ENCODE measurements at places on chromosomes 16 and 17.

DNA sequence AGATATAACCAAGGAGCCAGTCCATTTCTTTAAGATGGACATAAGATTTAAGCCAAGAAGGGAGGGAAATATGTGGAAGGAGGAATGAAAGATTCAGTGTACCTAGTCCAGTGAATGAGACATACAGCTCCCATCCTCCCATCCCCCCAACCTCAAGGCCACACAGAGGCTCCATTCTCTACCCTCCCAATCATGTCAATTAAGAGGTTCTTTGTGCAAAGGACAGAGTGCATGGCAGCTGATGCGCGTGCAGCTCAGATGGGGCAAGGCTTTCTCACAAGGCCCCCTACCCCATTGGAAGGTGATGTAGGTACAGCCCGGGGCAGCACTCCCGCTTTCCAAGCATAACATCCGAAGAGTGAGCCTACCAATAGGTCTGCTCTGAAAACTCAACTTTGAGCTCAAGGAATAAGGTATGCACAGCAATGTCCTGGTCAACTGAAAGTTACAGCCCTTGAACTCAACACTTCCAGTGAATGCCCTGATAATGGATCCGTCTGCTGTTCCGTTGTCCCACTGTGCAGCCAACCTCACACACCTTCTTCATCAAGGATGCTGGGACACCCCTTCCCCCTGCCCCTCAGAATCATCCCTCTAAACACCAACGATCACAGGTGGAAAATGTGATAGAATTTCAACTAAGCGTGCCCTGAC is 458.1 kb downstream of the SOX9 start:
- no peak for DNase-seq

GRCh38 chr17:49121696-49122292 is 10.8 kb upstream of the B4GALNT2 start:
- DNase-seq: no peak

DNA sequence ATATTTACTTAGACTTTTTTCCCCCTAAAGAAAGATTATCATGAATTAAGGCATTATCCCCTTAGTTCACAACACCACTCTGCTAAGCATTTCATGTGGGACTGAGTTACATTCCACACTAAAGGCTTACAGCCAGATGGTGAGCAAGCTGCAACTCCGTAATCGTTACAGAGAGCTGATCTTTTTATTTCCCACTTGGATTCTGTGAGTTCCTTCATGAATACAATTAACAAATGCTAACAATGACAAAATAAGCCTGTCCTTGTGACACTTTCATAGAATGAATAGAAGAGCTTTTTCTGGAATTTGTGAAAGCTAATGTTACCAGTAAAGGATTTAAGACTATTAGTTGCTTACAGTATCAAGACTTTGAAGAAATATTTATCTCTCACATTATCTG is 8.7 kb downstream of the OGFOD1 start:
- DNase-seq: no peak

DNA sequence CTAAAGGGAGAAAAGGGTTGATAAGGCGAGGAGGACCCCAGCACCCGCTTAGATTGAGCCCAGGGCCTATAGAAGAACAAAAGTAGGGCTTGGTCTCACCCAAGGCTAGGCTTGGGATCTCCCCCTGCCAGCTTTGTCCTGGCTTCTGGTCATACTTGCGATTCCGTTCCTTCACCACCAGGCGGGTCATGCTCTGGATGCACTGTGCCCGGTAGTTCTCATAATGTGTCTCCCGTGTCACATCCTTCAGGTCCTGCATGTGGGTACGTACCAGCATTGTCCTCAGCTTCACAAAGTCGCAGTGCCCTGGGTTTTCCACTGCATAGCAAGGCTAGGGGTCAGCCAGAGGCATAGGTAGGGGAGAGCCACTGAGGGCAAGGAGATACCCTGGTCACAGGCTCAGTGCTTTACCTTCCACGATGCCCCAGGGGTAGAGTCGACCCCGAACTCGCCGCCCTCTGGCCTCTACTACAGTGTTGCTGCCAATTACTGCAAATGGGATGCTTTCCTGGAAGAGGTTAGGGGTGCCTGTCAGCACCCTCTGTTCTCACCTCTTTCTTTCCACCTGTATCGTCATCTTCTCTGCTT is 6.5 kb upstream of the MTMR4 start:
- no peak for DNase-seq

DNA sequence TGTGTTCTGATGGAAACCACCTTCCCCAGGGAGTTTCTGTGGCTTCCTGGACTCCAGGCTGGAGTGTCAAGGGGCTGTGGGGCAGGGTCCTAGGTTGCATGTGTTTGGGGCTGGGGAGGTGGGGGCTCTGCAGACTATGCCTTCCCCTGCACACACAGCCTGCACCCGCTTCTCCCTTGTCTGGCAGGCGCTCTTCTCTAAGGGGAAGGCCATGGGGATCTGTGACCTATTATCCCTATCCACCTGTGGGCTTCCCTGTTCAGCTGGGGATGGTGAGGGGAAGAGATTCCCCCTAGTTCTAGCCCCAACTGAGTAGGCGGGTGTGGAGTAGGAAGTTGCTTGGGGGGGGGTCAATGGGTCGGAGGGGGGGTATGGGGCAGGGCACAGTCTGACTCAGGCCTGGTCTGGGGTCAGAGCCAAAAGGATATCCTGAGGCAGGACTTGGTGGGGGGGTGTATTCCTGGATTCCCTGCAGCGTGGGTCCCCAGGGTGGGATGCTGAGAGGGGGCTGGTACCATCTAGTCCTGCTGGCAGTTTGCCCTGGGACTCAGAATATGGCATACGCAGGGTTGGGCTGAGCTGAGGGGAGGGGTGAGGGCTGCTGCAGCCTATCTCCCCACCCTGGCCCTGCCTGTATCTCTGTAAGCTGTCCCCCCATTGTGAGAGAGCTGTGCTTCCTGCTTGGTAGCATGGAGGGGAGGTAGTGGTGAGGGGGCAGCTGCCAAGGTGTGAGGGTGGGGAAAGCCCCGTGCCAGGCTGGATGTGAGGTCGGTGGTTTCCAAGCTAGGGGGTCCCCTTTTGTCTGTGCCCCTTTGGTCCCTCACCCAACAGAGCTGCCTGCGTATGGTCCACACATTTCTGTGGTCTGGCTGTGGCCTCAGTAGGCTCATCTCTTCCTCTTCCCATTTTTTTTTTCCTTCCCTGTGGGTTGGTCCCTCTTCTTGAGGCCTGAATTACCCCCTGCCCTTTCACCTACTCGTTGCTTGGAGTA is 14.7 kb downstream of the RARA start:
- DNase-seq: no peak

DNA sequence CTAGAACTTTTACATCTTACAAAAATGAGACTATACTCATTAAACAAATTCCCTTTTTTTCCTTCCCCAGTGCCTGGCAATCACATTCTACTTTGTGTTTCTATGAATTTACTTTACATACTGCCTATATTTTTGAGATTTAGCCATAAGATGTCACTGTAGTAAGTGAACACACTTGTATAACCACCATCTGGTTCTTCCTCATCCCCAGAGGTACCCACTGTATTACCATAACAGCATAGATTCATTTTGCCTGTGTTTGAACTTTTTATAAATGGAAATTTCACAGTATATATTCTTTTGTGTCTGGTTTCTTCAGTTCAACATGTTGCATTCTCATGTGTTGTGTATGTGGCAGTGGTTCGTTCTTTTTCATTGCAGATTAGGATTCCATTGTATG is 15.8 kb downstream of the CYB5B start:
- DNase-seq: no peak

- no peak for DNase-seq
Measured at GRCh38 chr17:76276069-76276431, 10.9 kb downstream of the UBALD2 start.

DNA sequence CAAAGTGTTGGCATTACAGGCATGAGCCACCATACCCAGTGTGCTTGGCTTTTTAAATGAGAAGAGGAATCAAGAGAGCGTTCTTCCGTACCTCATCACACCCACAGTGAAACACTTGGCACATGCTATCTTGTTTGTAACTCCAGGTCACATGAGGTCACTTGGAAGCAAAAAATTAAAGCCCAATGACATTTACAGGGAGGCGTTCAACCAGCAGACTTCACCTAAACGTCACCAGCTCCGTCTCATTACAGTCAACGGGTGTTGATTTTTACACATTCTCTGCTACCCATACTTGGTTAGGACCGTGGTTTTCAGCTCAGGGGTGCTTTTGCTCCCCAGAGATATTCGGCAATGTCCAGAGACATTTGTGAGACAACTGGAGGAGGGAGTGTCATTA is 127.0 kb downstream of the XYLT1 start:
- DNase-seq: no peak

- DNase-seq: no peak
Measured at GRCh38 chr17:66633317-66633965, 201.5 kb upstream of the CACNG5 start.

GRCh38 chr16:50284131-50284911 is 18.0 kb downstream of the ADCY7 start:
- no peak for DNase-seq

GRCh38 chr17:36705874-36706731 is 104.7 kb downstream of the MRM1 start:
- no peak for DNase-seq

DNA sequence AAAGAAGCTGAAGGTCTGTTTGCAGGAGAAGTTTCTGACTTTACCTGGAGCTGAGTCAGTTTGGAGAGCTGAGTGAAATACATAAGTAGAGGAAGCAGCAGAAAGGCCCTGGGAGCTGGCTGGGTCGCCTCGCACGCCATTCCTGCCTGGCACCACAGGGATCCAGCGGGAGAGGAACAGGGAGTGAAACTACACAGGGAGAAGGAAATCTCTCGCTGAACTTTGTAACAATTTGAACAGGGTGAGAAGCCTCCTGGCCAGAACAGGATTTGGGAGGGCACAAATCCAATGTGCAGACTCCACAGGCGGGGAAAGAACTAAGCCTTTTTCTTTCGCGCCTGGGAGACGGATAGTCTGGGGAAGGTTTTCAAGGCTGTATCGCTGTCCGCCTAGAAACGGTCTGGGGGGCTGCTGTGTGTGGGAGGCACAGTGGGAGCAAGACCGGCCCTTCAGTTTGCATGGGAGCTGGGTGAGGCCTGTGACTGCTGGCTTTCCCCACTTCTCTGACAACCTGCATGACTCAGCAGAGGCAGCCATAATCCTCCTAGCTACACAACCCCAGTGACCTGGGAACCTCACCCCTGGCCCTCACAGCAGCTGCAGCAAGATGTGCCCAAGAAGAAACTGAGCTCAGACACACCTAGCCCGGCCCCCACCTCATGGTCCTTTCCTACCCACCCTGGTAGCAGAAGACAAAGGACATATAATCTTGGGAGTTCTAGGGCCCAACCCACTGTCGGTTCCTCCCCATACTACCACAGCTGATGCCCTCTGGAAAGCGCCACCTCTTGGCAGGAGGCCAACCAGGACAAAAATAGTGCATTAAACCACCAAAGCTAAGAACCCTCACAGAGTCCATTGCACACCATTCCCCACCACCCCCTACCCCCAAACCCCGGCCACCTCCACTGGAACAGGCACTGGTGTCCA is 778.6 kb downstream of the KCNJ2 start:
- DNase-seq: no peak

DNA sequence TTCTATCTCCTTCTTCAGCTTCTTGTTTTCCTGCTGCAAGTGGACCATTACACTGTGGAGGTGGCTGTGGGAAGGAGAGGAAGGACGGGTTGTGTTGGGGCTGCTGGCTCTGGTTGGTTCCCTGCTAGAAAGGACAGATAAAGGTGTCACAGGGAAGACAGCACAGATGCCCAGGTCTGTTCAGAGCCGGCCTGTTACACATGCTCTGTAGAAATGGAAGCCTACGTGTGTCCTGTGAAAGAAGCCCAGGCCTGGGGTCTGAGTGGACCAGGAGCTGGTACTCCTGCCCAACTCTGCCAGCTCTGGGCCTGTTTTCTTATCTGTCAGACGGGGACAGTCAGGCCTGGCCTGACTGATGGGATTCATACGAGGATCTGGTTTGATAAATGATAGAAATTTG is 26.4 kb downstream of the DHX38 start:
- no peak for DNase-seq

DNA sequence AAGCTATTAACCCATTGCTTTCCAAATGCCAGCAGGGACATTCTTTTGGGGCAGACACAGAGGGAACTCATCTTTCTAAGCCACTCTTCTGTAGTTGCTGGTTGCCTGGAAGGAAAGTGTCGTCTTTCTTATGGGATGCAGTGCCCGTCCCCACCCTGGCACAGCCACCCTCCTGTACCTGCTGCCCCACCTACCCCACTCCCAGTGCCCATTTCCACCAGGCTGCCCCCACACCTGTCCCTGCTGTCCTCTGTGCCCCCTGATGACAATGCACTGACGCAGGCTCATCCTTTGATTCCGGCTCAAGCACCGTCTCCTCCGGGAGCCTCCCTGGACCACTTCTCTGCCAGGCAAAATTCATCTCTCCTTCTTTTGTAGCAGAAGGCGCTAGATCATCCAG is 190.4 kb upstream of the CDH5 start:
- DNase-seq: no peak

- no peak for DNase-seq
Measured at GRCh38 chr16:47979616-47980182, 176.1 kb downstream of the ABCC12 start.

- no peak for DNase-seq
Measured at GRCh38 chr16:84704253-84704652, 4.5 kb downstream of the USP10 start.

DNA sequence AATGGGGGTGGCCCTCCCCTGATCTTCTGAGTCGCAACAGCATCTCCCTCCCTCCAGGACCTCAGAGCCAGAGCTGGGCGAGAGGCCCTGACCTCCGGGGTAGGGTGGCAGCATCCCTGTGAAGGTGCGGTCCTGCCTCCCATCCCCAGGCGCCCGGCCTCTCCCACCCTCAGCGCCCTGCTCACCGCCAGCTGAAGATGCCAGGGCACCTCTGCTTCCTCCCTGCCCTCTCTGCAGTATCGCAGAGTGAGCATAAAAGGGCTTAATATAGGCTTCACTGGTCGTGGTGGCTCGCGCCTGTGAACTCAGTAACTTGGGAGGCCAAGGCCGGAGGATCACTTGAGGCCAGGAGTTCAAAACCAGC is 10.7 kb upstream of the MPP2 start:
- no peak for DNase-seq

- no peak for DNase-seq
Measured at GRCh38 chr17:40092581-40092980, 7.8 kb downstream of the NR1D1 start.

DNA sequence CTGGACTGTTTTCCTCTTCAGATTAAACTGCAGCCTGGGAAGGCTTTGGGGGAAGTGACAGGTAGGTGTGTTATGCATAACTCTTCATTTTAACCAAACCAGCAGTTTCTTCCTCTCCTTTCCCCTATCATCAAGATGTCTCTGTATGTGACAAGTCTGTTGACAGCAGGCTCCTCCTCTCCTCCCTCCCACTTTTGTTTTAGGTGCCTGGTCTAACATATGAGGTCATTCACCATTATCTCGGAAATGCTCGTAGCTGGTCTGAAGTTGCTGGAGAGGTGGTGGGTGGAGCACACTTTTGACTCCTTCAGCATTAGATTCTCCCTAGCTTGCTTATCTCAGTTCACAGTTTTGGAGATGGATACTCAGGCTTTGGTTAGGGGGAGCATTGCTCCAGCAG is 571.0 kb upstream of the EEF2KMT start:
- DNase-seq: no peak

GRCh38 chr17:57211543-57211942 is 44.8 kb upstream of the MSI2 start:
- no peak for DNase-seq

GRCh38 chr16:306911-307370 is 24.0 kb downstream of the PDIA2 start:
- no peak for DNase-seq

- no peak for DNase-seq
Measured at GRCh38 chr17:27631411-27631760, 398 bp downstream of the LGALS9 start.

Data from AG09319 (cell line).